ENCODE measurements at places on chromosomes 4 and X.

GRCh38 chr4:36461344-36461743, 179.9 kb downstream of the DTHD1 start:
- DNase-seq, result no peak

DNA sequence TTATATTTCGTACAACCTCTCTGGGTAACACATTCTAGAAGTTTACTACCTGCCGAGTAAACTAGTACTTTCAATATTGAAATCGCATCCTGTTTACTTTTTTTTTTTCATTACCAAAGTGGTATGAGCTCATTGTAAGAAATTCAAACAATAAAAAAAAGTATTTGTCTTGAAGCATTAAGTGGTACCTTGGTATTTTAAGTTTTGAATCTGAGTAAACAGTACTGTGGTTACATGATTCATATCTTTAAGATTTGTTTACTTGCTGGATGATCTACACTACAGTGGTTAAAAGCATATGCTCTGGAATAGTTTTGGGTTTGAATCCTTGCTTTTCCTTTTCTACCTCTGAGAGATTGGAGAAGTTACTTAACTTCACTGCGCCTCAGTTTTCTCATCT, 3.8 kb upstream of the MMGT1 start:
- no peak for DNase-seq

DNA sequence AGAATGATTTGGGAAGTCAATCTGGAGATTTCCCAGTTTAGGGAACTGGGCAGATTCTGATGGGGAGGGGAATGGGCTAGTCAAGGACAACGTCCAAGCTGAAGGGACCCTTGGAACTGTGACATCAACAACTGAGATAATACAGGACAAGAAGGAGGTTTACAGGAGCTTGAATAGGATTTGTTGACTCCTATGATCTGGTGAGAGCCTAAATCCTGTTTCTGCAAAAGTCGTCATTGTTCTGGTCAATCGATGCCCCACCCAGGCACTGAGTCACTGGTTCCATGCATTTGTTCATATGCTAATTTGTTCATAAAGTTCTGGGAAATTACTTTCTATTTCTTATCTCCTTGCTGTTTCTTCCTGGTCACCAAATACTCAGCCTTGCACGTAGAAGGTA, 15.3 kb upstream of the PDGFRA start:
- DNase-seq, result no peak

- DNase-seq, result no peak
These were observed 13.3 kb upstream of the MAD2L1 start for GRCh38 chr4:120079839-120080520.

GRCh38 chr4:102717448-102718092, 43.2 kb downstream of the MANBA start:
- DNase-seq, result no peak

DNA sequence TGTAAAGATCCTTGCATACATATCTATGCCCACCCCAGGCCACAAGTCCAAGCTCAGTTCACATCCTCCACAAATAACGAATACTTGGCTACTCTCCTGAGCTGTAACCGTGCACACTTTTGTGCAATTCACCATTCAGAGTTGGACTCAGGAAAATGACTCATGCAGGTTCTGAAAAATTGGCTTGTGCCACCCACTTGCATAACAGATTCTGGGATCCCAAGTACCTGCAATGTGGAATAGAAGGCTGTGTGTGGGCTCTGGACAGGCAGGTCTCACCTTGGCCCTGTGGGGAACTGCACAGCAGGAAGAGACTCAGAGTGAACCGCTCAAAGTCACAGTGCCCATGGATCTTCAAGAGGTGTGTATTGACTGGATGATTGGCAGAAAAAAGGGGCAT, 502.7 kb downstream of the PACRGL start:
- DNase-seq, result no peak

DNA sequence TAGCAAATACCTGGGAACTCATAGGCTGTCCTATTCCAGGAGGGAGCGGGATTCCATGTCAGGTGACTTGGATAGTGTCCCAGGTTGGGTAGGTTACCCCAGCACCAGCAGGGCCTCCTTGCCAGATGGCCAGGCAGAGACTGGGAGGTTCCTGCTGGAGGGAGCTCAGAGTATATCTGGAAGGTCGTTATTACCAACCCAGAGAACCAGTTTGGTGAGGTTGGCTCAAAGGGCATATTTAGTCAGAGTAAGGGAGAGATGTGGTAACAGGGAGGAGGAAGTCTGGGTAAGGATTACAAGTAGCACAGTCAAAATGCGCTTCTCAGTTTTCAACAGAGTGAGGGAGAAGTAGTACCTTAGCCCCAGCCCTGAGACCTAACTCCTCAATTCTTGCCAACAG, 53.3 kb upstream of the LNX1 start:
- DNase-seq, result no peak

GRCh38 chr4:3176367-3177229, 72.4 kb upstream of the MSANTD1 start:
- DNase-seq, result no peak
